Esophagus squamous epithelium (tissue), 5 donors: ENCODE measurements at places on chromosomes 5 and 9.
A peak's percentile ranks its signal among the peaks of the same experiment; 100 is the strongest.

DNA sequence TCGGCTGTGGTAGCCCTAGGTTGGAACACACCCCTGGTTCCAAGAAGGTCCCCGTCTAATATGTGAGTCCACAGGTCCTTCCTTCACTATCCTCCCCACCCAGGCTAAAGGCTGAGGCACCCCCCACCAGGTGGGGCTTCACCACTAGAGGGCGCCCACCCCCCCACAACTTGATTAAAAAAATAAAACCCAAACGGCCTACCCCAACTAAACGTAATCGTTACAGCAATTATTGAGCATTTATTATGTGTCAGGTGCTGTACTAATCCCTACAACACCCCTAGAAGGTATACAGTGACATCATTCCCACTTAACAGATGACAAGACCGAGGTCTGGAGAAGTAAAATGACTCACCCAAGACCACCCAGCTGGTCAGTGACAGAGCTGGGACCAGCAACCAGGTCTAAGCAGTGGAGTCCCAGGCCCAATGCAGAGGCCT lies 65.0 kb downstream of the FGF18 start:
- DNase-seq = no peak

DNA sequence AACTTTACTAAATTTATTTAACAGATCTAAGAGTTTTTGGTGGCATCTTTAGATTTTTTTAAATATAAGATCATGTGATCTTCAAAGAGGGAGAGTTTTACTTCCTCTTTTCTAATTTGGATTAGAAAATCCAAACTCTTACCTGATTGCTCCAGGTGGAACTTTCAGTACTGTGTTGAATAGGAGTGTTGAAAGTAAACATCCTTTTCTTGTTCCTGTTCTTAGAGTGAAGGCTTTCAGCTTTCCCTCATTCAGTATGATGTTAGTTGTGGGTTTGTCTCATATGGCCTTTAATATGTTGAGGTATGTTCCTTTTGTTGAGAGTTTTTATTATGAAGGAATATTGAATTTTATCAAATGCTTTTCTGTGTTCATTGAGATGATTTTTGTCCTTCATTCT lies 650.0 kb upstream of the SGCD start:
- no peak for DNase-seq

GRCh38 chr5:85266692-85267091 lies 882.0 kb upstream of the EDIL3 start:
- no peak for DNase-seq

DNA sequence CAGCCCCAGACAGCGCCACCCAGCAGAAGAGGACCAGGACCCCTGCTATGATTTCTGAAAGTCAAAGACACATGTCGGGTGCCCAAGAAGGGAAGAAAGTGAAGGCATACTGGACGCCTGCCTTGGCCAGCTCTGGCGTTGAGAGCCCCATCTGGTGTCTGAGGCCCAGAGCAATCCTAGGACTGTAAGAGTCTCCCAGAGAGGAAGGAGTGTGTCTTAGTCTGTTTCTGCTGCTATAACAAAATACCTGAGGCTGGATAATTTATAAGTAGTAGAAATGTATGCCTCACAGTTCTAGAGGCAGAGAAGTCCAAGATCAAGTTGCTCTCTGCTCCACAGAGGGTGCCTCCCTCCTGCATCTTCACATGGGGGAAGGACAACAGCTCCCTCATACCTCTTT lies 10.8 kb downstream of the RASGEF1C start:
- no peak for DNase-seq

GRCh38 chr5:107373549-107374263 lies 297.0 kb downstream of the EFNA5 start:
- no peak for DNase-seq

GRCh38 chr9:135990468-135991429 lies 29.6 kb upstream of the UBAC1 start:
- peak; percentile 22 for DNase-seq

- no peak for DNase-seq
These were observed 86.9 kb downstream of the PTPN3 start for GRCh38 chr9:109411069-109411761.
